ENCODE measurements at places on chromosomes 16 and 17. TPM values are rescaled to one million over a fixed set of nuclear protein-coding genes. Genes with fewer than 3 reads are reported as not detected.

CLEC10A gene
- not detected for total RNA-seq

HS3ST3B1 gene
- total RNA-seq = 0.42 TPM

AANAT gene
- total RNA-seq = 0.27 TPM

SMIM5 gene
- total RNA-seq = 0.31 TPM

PERCC1 gene
- not detected for total RNA-seq

TEX14 gene
- total RNA-seq = 0.11 TPM

CYGB gene
- 1.8 TPM for total RNA-seq

Data from A549 treated with CORT108297 at 1 μM for 4 hours (cell line).